ENCODE measurements at places on chromosomes 7 and 10.

DNA sequence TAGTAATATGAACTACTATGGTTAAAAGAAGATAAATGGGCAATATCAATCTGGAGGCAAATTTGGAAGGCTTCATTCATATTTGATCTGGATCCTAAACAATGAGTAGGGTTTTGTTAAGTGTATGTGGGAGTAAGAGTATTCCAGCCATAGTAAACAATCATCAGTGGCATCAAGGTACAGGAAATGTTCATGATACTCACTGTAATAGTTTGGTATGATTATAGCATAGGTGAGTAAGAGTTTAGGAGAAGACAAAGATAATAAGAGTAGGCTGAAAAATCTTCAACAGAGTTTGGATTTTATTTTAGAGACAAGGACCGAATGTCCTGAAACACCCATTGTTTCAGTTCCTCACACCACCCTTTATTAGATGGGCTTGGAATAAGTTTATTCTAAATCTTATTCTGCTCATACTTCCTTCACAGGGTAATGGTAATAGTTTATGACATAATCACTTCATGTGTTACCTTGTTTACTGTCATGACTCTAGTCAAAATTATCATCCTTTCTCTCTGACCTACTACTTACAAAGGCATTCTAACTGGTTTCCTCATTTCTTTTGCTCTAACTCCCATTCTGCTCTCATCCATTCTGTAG lies 38.9 kb downstream of the BRAF start:
- DNase-seq: no peak
- H3K4me1 ChIP-seq: peaks cover 17% of the 10 kb centered on the region
- peaks cover 11% of the 10 kb centered on the region for H3K36me3 ChIP-seq

DNA sequence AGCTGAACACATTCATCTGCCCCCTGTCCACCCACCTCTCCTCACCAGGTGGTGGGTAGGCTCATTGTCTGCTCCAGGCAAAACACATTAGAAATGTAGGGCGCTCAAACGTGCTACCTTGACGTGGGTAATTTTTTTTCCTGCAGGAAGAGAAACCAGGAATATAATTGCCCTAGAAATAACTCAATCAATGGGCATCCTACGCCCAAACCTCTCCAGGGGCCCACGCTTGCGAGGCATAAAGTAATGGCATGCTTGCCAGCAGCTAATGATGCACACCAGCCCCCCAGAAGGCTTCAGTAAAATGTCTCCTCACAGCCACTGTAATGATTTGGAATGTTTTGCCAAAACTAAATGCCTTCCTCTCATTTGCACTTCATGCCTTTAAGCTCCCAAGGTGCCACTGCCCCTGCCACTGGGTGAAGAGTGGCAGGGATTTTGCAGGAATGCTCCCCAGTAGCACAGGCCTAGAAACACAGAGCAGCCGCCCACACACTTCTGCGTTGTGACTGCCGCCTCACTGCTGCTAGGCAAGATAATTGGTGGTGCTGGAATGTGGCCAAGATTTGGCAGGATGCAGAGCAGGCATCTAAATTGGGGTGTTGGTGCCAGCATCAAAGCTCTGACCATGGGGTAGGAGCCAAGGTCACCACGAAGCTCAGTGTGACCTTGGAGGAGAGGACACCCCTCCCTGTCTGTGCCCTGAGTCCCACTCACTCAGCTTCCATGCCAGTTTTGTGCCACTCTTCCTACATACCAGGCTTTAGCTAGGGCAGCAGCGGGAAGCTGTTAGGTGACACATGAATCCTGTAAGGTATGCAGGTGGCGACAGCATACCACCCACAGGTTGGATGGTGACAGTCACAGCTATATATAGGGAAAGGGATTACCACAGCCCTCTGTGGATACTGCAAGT lies 48.7 kb upstream of the PPP1R3C start:
- H3K36me3 ChIP-seq: no peaks in the 10 kb centered on the region
- no peak overlapping the region for H3K27ac ChIP-seq
- no peaks in the 10 kb centered on the region for H3K4me1 ChIP-seq
- no peak for DNase-seq
- no peak overlapping the region for H3K4me3 ChIP-seq

- H3K27ac ChIP-seq: no peak overlapping the region
- no peak overlapping the region for H3K4me3 ChIP-seq
- H3K36me3 ChIP-seq: peaks cover 9% of the 10 kb centered on the region
- H3K27me3 ChIP-seq: no peaks in the 10 kb centered on the region
- H3K4me1 ChIP-seq: peaks cover 5% of the 10 kb centered on the region
These were observed 243.9 kb downstream of the SNX13 start for GRCh38 chr7:17696422-17696821.

DNA sequence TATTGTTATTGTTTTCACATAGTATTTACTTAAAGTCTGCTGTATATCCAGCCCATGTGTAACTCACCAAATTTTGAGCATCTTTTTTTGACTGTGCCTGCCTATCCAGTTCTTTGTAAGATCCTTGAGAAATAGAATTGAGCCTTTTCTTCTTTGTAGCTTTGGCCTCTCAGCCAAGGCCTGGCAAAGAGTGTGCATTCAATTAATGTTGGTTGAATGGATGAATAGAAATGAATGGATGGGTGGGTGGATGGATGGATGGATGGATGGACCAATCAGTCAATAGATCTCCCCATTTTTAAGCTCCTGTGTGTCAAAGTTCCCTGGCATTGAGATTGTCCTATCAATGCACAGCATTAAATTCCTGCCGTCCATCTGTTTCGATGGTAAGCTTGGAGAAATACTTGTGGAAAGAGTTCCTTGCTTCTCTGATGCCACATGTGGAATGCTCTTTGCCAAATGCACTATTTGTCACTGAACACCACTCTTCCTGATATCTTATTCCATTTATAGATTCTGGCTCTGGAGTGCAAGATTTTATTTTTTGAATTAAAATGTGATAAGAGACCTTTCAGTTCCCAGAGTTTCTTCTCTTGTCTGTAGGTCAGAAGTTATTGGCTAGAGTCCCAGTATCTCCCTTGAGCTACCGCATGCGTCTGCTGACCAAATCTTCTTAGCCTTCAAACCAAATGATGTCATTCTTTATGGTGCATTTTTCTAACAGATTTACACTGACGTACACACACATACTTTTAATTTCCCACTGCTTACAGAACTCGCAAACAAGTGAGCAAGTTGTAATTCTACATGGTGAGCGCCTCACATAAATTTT lies 20.7 kb upstream of the ADRB1 start:
- no peak overlapping the region for H3K27ac ChIP-seq
- DNase-seq: no peak
- H3K27me3 ChIP-seq: peaks cover 45% of the 10 kb centered on the region
- peaks cover 24% of the 10 kb centered on the region for H3K4me1 ChIP-seq

- H3K4me1 ChIP-seq: peaks cover 23% of the 10 kb centered on the region
- H3K27ac ChIP-seq: no peak overlapping the region
- DNase-seq: no peak
- no peak overlapping the region for H3K4me3 ChIP-seq
- H3K27me3 ChIP-seq: no peaks in the 10 kb centered on the region
These were observed 38.3 kb downstream of the WBP1L start for GRCh38 chr10:102781921-102782557.
